Activated T-cell treated with anti-CD3 and anti-CD28 coated beads for 1 hour (primary cell): ENCODE measurements at places on chromosomes 11 and 22.

DNA sequence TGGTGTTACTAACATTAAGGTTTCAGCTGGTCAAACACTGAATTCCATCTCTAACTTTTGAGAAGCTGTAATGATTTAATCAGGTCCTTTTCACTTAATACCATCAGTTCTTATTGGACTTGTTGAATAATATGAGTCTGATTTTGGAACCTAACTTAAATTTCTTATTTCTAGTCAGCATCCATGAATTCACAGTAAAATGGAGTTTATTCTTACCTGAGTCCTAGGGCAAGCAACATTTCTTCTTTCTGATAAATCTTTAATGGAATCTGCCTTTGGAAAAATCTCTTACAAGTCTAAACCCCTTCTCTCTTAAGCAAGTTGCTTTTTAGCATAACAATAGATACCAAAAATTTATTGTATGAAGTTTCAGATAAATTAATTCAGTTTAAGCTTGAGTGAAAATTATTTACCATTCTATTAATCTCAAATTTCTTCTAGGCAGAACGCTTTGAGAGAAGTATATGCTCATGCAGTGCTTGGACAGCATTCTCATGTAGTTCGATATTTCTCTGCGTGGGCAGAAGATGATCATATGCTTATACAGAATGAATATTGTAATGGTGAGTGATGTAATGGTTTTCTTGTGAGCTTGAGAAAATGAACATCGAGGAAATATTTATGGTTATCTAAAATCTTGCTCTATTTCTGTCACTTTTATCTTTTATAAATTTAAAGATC lies 3.4 kb downstream of the WEE1 start:
- no peak for DNase-seq

DNA sequence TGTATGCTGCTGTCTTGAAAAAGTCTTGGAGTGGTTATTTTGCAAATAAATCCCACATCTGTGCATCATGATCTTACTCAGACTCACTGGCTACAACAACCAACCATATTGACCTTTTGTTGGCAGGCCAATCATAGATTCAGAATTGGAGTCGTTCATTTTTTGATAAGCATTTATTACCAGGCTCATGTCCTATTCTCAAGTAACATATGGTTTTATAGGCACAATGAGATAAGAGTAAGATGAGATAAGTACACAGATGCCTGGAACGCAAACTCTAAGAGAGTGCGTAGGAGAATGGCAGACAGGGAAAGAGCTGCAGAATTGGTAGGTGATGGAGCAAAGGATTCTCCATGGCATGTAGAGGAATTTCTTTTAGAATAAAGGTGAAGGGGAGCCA lies 71.6 kb upstream of the SLC5A12 start:
- DNase-seq: no peak

DNA sequence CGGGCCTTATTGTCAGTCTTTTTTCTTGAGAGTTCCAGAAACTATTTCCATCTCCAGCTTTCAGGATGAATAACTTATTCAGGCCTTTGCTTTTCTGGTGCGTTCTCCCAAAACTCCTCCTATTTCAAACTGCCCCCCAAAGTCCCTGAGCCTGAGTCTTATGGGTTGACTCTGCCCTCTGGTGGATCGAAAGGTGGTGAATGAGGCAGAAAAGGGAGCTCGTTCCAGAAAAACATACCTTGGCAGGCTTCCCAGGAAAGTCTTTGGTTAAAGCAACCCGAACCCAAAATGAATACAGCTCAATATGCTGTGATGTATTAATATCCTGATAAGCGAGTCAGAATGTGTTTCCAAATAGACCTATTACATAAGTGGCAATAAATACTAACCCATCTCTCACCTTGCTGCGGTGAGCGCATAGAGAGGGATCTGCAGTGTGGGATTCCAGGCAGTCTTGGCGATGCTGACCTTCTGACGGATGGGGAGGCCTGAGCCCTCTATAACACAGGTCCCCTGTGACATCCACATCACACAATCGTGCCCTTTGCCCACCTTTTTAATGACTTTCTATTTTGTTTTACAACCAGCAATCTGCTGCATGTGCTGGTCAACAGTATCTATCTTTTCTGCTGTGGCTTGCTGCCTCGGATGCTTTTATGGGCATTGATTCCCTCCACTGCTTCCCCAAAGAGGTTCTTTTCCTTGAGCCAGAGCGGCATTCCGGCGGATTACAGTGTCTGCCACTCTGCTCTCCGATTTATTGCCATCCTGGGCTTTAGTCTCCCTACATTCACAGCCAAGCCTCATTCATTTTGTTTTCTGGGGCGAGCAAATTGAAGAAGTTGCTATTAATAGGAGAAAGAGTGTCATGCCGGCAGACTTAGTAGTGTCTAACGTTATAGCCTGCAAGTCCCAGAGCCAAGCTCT lies 756.8 kb downstream of the NTM start:
- DNase-seq: no peak

DNA sequence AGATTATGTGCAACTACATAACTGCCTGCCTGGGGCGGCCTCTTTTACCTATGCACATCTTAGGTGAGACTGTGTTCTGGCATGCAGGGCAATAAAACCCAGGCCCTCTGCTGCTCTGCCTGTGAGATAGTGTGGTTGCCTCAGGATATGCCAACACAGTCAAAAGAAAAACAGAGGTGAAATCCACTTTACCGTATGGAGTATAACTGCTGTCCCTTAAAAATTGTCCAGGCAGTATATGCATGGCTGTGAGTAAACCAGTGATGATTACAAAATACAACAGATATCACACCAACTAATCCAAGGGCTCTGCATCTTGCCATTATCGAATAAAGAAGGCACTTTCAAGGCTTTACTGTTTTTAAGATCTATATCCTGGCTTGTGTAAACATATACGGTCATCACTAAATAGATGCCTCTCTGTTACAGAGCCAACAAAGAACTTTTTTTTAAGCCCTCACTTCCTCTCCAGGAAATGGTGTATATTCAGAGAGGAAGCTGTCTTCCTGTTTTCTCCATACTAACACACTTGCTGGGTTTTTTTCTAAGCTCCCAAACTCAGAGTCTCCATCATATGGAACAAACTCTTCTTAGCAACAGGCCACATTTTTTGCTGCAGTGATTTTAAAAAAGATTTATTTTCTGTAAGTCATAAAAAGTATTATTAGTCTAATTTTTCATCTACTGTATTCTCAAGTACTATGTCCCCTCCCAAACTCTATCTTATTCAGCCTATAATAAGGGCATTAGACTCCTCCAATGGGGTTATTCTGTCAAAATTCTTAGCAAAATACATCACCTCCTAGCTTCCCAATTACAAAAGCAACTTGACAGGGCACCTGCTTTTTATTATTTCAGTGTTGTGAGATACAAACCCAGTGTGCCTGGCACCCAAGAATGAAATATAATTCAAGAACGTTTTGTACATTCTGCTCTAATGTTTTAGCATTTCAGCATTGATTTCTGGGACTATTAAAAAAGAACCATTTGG lies 135.2 kb downstream of the MAML2 start:
- DNase-seq: no peak

GRCh38 chr22:19052941-19053541 lies 69.2 kb downstream of the DGCR2 start:
- DNase-seq: no peak

DNA sequence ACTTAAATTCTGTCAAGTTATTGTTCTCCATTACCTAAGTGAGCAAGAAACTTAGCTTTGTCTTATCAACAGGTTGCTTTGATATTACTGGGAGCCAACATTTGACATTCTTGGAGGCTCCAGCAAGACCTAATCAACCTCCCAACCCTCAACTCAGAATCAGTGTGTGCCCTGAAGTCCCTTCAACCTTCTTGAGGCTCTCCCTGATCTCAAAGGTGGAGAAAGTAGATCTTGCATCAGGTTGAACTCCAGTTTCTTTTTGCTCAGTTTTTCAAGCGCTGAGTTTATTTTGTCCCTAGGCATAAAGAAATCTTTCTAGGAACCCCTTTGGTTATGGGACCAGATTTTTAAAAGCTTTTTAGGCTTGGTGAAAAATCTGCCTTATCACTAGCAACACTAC lies 1.4 kb downstream of the FAM111A start:
- no peak for DNase-seq

DNA sequence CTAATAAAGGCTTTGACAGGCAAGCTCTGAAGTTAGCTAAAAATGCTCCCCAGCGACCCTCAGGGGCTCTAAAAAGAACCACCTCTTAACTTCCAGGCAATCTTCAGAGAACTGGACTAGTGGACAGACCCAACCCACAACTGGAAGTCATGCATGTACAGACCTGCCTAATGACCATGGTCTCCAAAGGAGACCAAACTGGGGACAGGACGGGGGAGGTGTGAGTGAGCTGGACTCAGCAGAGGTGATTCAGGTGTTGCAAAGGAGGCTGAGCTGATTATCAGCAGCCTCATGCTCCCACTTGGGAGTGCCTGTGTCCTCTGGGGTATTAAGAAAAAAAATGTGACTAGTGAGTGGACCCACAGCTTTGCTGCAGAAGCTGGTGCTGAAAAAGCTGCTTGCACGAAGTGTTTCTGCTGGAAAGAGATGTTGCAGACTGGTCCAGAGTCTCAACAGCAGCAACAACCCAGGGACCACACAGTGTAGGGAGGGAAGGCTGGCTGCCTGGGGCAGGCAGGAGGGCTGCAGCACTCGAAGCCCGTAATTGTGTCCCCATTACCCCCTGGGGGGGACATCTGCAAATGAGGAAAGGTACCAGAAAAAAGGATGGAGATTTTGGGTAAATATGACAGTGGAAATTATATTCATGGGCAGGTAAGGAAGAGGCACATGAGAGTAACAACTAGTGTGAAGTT lies 35.3 kb downstream of the PITPNB start:
- no peak for DNase-seq

- no peak for DNase-seq
Measured at GRCh38 chr22:36220451-36220921, 18.8 kb downstream of the APOL2 start.

GRCh38 chr11:48165426-48165825 lies 51.2 kb upstream of the OR4B1 start:
- no peak for DNase-seq

DNA sequence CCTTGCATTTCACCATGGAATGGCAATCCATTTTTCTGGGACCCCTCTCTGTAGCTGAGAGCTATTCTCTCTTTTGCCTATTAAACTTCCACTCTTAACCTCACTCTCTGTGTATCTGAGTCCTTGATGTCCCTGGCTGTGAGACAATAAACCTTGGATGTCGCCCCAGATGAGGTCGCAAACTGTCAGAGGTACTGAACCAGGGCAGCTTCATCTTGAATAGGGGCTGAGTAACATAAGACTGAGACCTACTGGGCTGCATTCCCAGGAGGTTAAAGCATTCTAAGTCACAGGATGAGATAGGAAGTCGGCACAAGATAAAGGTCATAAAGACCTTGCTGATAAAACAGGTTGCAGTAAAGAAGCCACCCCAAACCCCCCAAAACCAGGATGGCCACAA lies 68.0 kb downstream of the RSF1 start:
- DNase-seq: no peak

DNA sequence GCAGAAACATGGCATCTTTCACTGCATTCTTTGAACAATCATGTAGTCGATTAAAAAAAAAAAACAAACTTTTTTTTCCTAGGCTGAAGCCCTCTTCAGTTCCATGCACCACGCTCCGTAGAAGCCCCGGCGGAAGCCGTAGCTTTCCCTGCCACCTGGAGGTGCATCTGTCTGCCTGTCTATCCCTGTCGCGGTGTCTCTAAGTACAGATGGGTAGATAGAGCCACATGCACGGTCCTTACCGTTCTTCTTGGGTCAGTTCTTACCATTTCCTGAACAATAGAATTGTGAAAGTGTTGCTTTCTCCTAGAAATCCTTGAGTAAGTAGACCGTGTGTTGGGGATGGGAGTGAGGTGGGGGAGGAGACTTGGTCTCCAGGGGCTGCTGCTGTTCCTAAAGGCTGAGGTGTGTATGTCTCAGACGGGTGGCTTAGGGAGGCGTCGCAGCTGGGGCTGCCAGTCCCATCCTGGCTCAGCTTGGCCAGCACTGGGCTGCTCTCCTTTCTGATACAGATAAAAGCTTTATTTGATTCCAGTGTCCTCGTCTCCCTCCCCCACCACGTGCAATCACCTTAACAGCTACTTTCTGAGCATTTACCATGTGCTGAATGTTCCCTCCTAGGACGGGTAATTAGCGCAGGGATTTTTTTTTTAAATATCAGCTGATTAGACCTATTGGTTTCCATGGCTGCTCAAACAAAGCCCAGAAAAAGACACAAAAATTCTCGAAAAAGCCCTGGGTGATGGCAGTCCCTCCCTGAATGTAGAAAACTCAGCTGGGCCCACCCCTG lies 46.8 kb downstream of the MACROD1 start:
- DNase-seq: no peak

DNA sequence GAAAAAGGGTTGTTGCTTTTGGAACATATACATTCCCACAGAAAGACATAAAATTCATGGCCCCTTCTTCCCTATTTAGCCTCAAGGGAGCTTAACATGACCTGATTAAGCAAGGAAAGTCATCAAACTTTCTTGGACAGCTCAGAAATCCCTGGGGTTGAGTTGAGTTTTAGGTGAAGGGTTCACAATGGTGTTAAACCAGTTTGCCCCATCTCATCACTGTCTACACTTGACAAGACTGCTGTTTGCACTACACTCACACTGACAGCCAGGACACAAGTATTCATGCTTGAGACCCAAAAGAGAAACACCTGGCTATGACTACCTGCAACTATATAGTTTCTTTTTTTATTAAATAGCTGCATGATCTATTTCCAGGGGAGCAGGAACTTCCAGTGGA lies 209.8 kb upstream of the TMEM45B start:
- DNase-seq: no peak

GRCh38 chr11:12922980-12923507 lies 86.1 kb upstream of the RASSF10 start:
- DNase-seq: no peak

DNA sequence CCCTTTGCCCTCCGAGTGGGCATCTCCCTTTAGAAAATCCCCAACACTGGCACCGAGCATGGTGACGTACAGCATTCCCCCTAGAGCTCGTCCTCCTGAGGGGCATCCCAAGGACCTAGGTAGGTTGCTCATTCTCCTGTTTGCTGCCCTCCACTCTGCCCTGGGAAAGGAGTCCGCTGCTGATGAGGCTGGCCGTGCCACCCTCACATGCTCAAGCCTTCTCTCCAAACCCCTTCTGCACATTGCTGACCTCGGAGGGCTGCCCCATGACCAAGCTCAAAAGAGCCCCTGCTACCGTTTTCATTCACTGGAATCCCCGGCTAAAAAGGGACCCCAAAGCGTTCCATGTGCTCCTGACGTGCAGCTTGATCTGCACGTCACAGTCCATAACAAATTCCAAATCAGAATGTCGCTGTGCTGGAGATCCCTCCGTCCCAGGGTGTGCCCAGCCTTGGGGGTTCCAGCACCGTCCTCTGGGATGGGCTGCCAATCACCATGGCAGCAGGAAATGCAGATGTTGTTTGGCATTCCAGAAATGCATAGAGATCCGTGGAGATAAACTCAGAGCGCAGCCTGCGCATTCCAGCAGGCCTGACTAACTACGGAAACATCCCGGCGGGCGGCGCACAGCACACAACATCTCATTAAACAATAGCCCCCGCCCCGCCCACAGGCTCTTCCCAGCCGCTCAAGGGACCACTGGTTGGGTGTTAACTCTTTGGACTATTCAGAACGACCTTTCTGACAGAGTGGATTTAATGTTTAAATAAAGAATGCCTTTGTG lies 26.3 kb upstream of the GNB1L start:
- DNase-seq: no peak

- no peak for DNase-seq
Measured at GRCh38 chr11:83666149-83666548, 380.0 kb upstream of the CCDC90B start.
